NB4 (cell line): ENCODE measurements at places on chromosomes 7 and 10.
A peak's percentile ranks its signal among the peaks of the same experiment; 100 is the strongest.

GRCh38 chr7:99030951-99031350 lies 113.0 kb downstream of the SMURF1 start:
- DNase-seq: no peak

DNA sequence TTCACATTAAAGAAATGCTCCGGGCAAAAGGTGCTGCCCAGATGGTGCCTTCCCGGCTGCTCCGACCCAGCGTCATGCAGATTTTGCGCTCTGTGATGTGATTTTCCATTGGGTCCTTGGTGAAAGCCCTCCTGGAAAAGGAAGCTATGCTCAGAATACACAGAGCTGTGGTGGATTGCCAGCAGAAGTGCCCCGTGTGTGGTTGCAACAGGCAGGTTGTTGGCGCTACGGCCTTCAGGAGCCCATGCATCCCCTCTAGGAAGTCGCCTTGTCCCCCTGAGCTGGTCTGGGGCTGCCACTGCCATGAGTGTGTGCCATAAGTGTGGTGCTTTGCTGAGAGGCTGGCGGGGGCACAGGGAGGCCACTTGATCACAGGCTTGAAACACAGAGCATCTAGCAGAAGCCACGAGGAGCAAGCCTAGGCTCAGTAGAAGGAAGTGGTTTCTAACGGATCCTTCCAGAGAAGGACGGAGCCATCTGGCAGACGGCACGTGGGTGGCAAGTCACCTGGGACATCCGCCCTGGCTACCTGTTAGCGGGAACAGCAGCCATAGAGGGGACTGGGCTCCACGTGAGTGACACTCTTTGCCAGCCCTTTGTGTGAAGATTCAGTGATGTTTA lies 210.9 kb downstream of the CUX1 start:
- peak; percentile 77 for DNase-seq

DNA sequence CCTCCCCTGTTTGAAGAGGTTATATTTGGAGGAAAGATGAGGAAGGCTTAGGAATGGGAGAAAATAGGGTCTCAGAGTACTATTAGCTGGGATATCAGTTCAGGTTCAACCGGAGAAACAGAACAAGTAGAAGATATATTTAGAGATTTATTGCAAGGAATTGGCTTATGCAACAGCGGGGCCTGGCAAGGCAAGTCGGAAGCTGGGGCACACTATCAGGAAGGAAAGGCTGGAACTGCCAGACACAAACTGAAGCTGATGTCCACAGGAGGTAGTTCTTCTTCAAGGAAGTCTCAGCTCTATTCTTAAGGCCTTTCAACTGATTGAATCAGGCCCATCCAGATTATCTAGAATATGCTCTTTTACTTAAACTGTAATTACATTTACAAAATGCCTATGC lies 939.6 kb upstream of the C7orf33 start:
- DNase-seq: no peak

DNA sequence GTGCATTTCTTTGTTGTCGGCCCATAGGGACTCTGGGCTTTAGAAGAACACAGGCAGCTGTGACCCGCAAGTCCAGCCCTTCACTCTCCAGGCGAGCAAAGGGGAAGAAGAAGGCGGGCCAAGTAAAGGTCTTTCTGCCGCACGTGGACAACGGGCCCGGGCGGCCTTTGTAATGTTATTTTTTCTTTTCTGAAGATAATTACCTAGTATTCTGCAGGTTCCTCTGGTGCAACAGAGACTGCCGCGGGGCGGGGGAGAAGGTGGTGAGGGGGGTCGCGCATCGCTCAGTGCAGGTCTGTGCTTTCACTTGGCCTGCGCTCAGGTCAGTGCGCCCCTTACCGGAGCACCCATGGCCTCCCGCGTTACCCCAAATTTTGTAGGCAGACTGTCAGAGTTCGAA lies 7.1 kb upstream of the TBX20 start:
- DNase-seq: no peak

GRCh38 chr10:79329529-79329928 lies 17.7 kb upstream of the PPIF start:
- no peak for DNase-seq
